NCI-H524 (cell line): ENCODE measurements at places on chromosomes 2 and 18.
A peak's percentile ranks its signal among the peaks of the same experiment; 100 is the strongest.

DNA sequence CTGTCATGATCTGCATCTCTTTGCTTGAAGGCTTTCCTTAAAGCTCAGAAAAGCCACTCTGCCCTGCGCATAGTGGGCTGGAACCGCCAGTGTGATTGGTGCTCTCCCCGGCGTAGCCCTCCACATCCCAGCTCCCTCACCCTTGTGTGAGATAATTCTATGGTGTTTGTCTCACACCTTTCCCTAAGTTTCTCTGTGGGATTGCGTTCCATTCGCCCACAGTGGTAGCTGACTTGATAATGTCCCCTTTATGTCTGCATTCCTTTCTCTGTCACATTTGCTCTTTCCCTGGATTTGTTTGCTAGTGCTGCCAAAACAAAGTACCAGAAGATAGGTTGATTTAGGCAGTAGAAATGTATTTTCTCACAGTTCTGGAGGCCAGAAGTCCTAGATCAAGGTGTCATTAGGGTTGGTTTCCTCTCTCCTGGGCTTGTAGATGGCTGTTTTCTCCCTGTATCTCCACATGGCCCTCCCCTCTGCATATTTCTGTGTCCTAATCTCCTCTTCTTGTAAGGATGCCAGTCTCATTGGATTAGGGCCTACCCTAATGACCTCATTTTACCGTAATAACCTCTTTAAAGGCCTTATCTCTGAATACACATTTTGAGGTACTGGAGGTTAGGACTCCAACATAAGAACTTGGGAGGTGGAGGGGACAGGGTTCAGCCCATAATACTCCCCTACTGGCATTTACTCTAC is 7.4 kb upstream of the TMEM87B start:
- DNase-seq = peak; percentile 28

GRCh38 chr2:176891105-176891504 is 321.5 kb upstream of the HNRNPA3 start:
- DNase-seq = no peak

- peak; percentile 15 for DNase-seq
Measured at GRCh38 chr2:72144632-72145288, 2.9 kb downstream of the CYP26B1 start.

DNA sequence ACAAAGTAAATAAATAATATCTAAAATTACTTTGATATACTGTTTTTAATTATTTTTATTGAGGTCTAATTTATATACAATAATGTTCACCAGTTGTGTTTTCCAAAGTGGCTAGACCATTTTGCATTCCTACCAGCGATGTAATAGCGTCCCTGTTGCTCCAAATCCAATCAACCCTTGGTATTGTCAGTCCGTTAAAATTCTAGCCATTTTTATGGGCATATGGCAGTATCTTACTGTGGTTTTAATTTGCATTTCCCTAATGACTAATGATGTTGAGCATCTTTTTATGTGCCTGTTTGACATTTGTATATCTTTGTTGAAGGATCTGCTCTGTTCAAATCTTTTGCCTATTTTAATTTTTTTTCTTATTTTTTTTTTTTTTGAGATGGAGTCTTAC is 185.0 kb downstream of the PRPF40A start:
- no peak for DNase-seq

DNA sequence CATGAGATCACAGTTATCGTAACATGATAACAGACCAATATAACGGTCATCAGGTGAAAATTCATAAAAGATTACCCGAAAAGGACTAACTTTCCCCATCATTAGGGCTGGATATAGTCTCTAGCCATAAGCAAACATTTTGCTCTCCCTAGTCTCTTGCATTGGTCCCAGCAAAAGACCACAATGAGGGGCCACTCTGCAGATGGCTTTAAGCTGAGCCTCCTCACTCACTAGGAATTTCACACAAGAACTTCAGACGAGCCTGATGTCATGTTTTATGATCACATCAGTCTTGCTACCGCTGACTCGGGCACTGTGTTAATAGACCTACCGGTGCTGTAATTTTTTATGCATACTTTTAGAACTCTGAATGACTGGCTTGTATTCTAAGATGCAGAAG is 35.2 kb downstream of the STK17B start:
- DNase-seq = no peak

- DNase-seq = no peak
Measured at GRCh38 chr2:62785216-62785615, 79.7 kb downstream of the EHBP1 start.

DNA sequence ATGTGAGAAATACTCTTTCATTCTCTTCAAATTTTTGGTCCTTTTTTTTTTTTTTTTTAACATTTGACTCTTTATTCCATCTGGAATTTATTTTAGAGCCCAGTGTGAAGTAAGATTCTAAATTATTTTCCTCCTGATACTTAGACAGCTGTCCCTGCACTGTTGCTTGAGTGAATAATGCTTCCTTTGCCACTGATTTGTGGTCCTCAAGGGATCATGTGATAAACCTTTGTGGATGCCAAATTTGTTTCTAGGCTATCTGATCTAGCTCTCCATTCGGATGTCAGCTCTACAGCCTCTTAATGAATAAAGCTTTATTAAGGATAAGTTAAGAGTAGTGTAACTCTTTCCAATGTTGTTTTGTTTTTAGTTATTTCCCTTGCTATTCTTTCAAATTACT is 142.3 kb downstream of the SMAD7 start:
- no peak for DNase-seq

DNA sequence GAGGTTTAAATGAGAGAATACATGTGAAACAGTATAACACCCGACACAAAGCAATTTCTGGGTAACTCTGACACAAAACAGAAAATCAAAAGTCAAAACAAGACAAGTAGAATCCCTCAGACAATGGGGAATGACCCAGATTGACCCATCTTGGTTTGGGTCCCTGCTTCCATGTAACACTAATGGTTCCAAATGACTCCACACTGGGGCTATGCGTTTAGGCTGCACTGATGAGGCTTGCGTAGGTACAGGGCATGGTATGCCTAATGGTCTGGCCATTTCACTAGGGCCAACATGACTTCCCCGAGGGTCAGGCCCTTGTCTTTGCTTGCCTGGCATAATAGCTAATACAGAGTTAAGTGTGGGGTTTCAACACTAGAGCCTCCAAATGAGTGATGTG is 27.2 kb upstream of the NFE2L2 start:
- no peak for DNase-seq
